Stimulated activated CD8-positive, alpha-beta memory T cell treated with anti-CD3 and anti-CD28 coated beads, Interleukin-2, amount 100 ng/mL, for 1 hour (primary cell): ENCODE measurements at places on chromosomes 13 and 19.

DNA sequence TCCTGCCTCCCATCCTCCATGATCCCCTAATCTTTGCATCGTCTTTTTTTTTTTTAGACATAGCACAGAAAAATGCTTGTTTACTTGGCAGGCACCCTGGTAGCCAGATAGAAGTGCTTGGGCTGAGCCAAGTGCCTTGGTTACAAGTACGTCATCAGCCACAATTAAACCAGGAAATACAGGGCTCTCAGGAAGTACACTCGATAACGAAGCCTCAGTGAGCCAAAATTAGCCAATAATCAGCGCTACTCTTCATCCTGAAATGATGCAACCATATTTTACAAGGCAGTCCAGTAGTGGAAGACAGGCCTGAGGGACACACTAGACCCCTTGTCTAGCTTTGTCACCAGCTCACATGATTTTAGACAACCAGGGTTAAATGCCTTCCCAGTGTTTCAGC, 194.0 kb upstream of the NBEA start:
- DNase-seq = no peak

GRCh38 chr13:52850396-52851136, 2.1 kb upstream of the PCDH8 start:
- DNase-seq = no peak

DNA sequence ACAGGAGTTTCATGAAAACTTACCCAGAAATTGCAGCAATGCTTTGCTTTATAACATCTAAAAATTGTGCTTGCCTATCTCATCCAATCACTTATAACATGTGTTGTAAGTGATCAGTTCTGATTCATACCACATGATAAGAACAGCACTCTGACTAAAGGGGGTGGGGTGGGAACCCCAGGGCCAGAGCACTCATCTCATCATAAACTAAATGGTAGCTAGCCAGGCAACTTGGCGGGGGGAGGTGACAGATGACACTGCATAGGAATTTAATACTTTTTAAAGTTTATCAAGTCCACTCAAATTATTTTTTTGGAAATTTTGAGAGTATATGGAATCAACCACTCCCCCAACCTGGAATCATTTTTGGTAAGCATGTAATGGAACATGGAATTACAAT, 42.1 kb downstream of the FOXO1 start:
- no peak for DNase-seq

DNA sequence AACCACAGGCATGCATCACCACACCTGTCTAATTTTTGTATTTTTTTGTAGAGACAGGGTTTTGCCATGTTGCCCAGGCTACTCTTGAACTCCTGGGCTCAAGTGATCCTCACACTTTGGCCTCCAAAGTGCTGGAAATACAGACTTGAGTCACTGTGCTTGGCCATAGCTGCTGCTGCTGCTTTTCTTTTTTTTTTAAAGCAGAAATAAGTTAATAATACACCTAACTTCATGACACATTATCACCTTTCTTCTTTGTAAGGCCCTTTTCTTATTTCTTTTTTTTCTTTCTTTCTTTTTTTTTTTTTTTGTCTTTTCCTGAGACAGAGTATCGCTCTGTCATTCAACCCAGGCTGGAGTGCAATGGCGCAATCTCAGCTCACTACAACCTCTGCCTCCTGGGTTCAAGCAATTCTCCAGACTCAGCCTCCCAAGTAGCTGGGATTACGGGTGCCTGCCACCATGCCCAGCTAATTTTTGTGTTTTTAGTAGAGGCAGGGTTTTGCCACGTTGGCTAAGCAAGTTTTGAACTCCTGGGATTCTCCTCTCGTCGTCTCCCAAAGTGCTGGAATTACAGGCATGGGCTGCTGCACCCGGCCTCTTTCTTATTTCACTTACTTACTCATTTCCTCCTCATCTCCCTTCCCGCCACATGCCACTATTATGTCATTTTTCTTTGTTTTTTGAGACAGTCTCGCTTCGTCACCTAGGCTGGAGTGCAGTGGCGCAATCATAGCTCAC, 8.7 kb downstream of the SHKBP1 start:
- no peak for DNase-seq

GRCh38 chr19:19548915-19549759, 11.1 kb downstream of the CILP2 start:
- no peak for DNase-seq

GRCh38 chr13:110712849-110713641, 455 bp upstream of the ING1 start:
- DNase-seq = peak; percentile 98

GRCh38 chr13:67440236-67440975, 210.3 kb upstream of the PCDH9 start:
- no peak for DNase-seq

- no peak for DNase-seq
These were observed 1646.0 kb downstream of the PCDH9 start for GRCh38 chr13:65584126-65584525.

DNA sequence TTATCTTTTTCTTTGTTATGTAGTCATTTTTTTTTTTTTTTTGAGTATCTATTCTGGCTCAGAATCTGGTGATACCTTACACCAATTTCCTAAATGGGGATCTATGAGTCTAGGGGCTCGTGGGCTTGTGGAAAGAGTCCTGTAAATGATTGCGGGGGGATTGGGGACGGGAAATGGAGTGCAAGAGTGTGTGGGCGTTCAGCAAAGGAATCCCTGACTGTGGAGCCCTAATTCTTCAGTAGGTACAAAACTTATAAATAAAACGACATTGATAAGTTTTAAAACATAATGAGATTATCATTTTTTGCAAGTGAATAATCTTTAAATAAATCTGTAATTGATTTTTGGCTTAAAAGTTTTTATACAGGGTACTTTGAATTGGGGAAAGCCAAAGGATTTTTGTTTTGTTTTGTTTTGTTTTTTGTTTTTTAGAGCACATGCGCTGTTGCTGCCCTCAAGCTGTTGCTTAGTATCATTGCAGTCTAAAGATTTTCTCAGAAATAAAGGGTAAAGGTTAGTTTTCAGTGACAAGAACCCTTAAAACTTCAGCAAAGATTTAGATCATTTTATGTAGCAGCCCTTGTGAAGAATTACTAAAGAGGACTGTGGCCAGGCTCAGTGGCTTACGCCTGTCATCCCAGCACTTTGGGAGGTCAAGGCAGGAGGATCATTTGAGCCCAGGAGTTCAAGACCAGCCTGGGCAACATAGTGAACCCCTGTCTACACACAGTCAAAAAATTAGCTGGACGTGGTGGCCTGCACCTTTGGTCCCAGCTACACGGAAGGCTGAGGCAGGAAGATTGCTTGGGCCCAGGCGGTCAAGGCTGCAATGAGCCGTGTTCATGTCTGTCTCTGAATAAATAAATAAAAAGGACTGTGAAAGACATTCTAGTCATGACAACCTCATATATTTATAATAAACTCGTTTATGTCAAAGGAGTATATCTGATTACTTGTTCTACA, 1.7 kb downstream of the ERCC5 start:
- DNase-seq = no peak

- no peak for DNase-seq
These were observed 11.0 kb upstream of the ACOD1 start for GRCh38 chr13:76937281-76937820.

- no peak for DNase-seq
These were observed 5.1 kb downstream of the NFKBIB start for GRCh38 chr19:38904581-38905539.

GRCh38 chr13:71242201-71242600, 624.8 kb downstream of the DACH1 start:
- no peak for DNase-seq

GRCh38 chr19:29810504-29810871, 1.3 kb upstream of the CCNE1 start:
- no peak for DNase-seq

DNA sequence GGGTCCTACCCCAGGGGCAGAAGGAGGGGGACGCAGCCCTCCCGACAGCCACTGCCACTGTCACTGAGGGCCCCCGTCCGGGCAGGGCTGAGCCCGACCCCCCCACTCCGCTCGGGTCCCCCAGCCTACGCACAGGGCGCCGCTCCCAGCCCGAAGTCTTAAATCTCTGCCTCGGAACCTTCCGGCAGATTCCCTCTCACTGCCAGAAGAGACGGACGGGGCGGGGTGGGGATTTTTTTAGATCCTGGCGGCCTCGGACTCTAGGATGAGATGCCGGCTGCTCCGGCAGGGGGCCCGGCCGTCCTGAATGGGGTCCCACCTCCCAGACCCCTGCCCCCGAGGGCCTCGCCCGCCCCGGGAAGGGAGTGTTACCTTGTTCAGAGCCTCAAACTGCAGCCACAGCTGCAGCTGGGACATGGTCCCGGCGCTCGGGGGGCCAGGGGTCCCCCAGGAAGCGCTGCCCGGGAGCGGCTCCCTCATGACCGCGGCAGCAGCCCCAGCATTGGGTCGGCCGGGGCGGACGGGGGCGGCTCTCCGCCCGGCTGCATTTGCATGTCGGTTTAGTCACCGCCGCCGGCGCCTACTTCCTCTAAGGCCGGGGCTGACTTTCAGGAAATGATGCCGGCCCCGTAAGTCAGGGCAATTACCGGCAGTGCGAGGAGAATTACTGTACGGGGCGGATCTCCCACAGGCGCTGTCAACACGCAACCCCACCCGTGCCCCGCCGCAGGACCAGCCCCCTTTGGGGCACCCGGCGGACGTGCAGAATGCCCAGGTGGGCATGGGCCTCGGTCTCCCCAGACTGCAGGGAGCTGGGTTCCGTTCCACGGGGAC, 28.1 kb downstream of the GPX4 start:
- DNase-seq = peak; percentile 74

DNA sequence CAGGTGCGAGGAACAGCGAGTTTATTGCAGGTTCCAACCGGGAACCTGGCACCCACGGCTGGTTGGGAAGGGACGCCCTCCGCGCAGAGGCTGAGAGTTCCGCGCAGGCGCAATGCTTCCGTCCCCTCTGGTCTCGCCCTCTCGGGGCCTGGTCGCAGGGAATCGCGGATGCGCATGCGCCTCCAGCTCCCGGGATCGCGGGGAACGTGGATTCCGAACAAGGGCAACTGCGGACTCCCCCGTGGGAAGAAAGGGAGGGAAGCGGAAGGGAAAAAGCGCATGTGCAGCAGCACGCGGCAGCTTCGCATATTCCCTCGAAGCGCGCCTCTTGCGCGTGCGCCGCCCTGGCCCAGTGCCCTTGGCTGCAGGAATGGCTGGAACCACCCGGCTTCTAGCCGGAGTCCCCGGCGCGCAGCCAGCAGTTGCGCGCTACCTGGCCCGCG, 1.1 kb downstream of the TSSK6 start:
- DNase-seq = no peak

DNA sequence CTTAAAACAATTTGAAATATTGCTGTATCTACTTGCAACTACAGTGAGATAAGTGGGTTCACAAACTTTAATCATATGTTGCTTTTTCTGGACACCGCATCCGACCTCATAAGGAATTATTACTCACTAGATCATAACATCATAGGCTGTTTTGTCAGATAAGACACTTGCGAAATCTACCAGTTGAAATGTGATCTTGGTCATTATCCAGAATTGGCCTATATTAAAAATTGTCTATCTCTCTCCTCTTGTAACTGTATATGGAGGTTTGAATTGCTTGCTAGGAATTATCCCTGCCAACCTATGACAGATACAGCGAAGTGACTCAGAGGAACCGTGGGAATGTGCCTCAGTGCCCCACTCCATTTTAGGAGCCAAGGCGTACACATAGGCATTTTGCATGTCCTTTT, 117.0 kb upstream of the POSTN start:
- no peak for DNase-seq

DNA sequence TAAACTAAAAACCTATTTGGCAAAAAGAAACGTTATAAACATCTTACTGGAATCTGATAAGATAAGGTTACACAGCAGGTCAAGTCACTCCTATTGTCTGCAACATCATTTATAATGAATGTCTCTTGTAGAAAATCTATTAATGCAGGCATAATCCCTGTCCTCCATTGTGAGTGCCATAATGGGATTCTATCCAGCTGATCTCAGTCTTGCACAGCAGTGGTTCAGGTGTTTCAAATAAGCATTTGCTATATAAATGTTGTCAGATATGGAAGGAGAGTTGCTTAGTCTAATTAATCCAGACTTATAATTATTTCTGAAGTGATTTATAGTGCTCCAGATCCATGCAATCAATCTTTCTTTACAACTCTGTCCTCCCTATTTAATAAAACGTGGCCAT, 186.5 kb upstream of the ATXN8OS start:
- no peak for DNase-seq

DNA sequence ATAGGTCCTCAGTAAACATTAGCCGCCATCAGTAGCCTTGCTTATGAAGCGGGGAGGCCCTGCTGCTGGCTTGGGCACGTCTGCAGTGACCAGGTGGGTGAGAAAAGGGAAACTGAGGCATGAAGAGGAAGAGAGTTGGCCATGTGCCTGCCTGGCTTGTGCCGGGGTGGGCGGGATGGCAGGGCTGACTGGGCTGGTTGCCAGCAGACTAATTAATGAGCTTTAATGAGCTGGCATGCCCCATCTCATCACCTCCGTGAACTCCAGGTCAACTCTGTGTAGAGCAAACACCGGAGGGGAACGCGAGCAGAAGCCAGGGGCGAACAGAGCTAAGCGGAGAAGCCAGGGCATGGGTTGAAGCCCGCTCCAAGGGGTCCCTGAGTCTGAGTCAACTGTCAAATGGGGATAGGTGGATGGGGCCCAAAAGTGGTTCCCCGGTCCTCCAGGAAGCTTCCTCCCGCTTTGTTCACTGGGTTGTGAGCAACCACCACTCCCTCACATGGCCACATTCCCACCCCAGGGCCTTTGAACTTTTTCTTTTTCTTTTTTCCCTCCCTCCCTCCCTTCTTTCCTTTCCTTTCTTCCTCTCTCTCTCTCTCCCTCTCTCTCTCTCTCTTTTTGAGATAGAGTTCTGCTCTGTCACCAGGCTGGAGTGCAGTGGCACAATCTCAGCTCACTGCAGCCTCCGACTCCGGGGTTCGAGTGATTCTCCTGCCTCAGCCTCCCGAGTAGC, 8.7 kb downstream of the NR2F6 start:
- no peak for DNase-seq
